ENCODE measurements at places on chromosomes 2 and 18.

DNA sequence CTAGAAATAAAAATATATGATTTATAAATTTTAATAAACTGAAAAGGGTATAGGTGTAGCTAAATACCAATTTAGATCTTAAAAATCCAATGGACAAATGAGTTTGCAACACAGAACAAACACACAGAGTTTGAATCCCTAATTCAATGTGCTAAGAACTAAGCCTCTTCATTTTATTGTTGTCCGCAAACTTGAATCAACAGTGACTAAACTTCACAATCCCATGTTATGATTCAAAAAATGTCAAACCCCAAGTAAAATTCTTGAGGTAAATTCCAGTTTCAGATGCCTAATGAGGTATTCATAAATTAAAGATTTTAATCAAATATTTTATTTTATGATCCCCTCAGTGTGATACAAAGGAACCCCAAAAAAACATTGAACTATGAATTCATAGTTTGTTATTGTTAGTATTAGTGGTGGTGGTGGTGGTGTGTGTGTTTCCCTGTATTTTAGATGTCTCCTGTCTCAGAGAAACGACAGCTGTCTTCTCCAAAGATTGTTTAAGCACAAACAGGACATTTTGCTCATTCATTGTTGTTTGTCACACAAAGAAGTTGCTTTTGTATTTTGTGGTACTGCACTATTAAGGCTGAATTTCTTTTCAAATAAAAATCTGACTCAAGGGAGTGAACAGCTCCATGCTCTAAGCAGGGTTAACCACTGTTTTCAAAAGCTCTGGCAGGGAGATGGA, 259.8 kb downstream of the OSR1 start:
- no peak for DNase-seq

DNA sequence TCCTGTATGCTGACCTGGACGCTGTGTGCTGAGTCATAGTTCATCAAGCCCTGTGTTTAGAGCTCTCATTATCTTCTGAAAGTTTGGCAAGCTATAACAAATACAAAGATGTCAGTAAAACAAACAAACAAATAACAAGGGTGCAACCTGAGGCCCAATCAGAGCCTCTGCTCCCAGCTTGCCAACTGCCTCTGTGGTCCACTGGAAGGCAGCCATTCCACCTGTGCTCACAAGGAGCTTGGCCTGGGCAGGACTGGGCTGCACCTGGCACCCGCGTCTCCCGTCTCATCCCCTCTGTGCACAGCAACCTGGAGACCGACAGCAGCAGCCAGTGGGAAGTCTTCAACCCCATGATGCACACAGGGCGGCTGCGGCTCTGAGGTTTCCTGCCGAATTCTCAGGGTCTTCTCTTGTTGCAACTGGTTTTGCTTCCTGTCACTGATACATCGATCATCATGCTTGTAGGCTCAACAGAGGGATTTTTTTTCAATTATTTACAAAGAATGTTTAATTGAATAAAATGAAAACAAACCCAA, 97.8 kb downstream of the TMEM18 start:
- no peak for DNase-seq

DNA sequence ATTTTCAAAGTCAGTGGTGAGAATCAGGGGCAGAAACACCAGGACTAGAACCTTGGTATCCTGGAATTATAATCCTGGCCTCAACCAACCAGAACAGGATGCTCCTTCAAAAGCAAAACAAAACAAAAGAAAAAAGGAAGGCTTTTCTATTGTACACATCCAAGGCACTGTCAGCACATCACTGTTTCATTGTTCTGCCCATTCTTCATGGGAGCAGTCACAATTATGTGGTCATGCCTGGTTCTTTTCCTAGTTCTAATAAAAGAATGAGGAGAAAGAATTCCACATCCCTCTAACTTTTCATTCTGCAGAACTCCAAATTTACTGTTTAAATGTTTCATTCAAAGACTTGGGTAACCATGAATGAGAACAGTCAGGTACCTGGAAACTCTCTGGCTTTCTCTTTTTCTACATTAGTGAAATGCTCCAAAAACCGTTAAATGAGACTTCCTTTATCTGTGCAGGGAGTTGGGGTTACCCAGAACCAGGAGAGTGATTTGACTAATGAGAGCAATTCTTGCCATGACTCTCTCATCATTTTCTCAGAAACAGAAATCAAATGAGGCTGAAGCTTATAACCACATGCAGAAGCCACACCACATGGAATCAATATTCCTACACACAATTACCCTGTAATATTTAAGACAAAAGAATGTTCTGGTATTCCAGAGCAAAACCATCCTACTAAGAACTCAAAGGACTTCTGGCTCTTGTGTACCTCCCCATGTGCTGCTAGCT, 110.9 kb upstream of the CCDC150 start:
- no peak for DNase-seq

GRCh38 chr18:49933530-49934128, 120.3 kb upstream of the ACAA2 start:
- peak; percentile 36 for DNase-seq

- peak; percentile 27 for DNase-seq
These were observed 1.1 kb downstream of the MIB1 start for GRCh38 chr18:21741562-21742314.

GRCh38 chr18:56393870-56394269, 244.5 kb downstream of the TXNL1 start:
- no peak for DNase-seq

- DNase-seq: no peak
These were observed 6.2 kb upstream of the EHD3 start for GRCh38 chr2:31227711-31228125.

DNA sequence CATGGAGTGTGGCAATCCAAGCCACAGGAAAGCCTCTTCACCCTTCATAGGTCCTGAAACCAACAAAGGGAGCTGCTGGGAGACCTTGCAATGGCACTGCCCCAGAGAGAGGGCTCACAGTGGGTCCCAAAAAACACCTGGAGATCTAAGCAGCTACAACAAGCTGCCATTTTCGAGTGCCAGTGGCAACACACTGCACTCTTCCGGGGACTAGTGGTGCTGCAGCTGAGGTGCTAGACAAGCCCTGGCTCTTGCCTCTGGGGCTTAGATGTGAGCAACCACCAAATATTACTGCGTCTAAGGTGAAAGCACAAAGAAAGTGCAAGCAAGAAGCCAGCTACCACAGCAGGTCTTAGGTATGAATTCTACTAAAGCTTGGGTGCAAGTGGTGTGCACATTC, 192.9 kb downstream of the NOL4 start:
- peak; percentile 21 for DNase-seq

GRCh38 chr18:50992351-50992762, 24.5 kb downstream of the ELAC1 start:
- no peak for DNase-seq

DNA sequence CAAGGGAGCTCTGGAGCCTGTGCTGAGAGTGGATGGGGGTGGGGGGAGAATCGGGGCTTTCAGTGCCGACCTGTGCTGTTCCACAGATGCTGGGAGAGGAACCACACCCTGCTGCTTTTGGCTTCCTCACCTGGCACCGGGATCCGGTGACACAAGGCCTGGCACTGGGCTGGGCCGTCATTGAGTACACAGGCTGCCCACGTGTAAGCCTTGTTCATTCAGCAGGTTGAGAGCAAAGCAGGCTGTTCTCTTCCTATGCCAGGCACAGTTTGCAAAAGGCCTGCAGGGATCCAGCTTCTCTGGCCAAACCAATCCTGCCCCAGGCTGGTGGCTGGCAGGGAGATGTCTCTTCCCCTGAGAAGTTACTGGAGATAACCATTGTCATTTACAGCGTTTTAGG, 17.1 kb downstream of the TRIB2 start:
- DNase-seq: no peak

DNA sequence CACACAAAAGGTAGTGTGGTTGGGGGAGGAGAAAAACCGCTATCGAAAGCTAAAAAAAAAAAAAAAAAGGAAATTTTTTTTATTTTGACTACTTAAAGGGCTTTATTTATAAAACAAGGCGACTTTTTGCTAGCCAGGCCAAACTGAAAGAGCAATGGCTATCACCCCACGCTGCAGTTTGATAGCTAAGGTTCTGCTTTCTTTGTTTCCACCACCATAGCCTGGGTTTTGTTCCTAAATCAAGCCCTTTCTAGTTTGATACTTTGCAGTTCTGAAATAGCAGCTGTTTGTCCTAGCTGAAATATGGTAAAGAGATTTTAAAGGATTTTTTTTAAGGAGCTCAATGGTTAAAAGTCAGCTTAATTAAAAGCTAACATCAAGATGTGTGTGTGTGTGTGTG, 67.4 kb upstream of the ABCA12 start:
- no peak for DNase-seq

DNA sequence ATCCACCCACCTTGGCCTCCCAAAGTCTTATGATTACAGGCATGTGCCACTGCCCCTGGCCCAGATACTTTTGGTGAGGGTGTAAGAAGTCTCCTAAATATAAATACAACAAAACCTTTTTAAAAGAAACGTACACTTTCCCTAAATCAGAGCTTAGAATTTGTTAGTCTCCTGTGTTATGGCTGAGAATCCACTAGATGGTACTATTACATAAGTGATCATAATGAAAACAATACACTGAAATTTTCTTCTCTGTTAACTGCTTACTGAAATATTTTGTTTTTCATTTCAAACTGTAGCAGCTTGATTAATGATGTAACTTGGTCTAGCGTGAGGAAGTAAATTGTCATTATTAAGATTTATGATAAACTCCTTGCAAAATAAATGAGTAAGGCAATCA, 74.8 kb upstream of the FAM98A start:
- no peak for DNase-seq

GRCh38 chr2:54609647-54610046, 113.8 kb upstream of the EML6 start:
- DNase-seq: no peak

DNA sequence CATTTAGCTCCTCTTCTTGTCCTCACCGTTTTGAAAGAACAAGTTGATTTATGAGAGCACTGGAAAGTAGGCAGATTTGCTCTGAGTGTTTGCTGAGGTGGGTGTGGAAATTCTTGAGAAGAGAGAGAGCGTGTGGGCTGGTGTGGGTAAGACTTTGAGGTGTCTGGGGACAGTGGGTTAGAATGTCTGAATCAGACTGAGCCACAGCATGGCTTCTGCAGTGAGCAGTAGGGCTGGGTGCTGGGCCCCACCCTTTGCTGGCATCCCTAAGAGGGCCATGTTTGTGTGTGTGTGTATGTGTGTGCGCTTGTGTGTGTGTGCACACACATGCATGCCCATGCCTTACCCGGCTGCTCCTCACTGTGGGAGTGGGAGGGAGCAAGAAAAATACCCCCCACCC, 63.7 kb downstream of the COPS8 start:
- no peak for DNase-seq

DNA sequence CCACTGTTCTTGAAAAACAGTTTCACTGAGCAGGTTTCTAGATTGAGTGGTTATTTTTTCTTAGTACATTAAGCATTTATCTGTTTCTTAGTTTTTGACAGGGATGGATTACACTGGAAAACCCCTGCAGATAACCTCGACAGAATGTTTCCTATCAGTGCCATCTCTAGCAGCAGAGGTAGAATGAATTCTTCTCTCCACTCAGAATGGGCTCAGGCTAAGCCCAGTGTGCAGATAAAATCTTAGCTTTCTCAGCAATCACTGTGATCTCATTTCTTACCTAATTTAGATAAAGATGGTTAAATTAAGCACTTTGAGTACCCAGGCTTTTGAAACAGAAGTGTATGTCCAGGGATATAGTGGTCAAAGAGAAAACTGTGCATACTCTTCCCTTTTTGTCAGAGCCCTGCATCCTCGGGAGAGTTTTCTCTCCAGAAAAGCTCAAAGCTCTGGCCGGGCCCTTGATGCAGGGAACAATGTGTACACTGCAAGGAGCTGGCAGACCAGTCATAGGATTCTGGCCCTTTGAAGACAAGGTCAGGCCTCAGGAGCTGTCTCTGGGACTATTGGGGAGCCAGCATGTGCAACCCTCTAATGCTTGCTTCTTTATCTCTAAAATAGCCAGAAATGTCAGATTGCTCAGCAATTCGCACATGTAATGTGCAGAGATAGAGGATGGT, 10.6 kb upstream of the AKAIN1 start:
- DNase-seq: no peak

GRCh38 chr18:39299152-39299551, 1733.6 kb upstream of the CELF4 start:
- no peak for DNase-seq

DNA sequence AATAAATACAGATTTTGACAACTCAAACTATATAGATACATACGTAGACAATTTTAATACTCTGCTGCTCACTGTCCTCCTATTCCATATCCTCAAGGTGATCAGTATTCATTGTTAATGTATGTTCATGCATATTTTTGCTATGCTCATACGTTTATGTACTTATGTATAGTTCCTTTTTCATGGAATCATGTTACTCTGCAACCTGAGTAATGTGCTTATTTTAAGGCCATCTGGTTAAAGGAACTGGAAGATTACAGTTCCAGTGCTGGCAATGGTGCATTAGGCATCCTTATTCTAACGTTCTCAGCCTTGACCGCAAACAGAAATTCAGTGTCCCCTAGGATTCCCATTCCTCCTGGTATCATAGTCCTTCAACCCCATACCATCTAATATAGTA, 385.0 kb upstream of the TNP1 start:
- DNase-seq: no peak

- DNase-seq: no peak
These were observed 314.0 kb upstream of the EPAS1 start for GRCh38 chr2:45983213-45983612.

- DNase-seq: peak; percentile 73
These were observed 3.5 kb downstream of the ZCCHC2 start for GRCh38 chr18:62526098-62527025.

- peak; percentile 85 for DNase-seq
These were observed 4.9 kb upstream of the ST3GAL5 start for GRCh38 chr2:85893428-85894258.

GRCh38 chr2:233456934-233457333, 102.6 kb downstream of the DGKD start:
- no peak for DNase-seq

- peak; percentile 20 for DNase-seq
These were observed 76.2 kb downstream of the KIAA2012 start for GRCh38 chr2:202149155-202149762.

GRCh38 chr2:64655873-64656272, 2.2 kb upstream of the SERTAD2 start:
- DNase-seq: no peak

DNA sequence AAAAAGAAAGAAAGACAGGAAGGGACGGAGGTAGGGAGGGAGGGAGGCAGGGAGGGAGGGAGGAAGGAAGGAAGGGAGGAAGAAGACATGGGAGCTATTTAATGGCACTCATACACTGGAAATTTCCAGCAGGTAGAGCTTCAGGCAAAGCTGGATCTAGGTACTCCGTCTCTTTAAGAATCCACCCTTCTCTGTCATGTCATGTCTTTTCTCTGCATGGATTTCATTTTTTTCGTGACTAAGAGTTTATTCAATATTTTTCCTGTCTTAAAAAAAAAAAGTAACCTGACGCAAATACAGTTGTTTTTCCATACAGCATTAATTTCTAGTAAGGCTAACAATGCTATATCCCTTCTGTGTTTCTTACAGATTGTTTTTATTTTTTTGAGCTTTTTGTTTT, 56.3 kb upstream of the MCFD2 start:
- no peak for DNase-seq
